ENCODE measurements at places on chromosomes 1 and 21. TPM values are rescaled to one million over a fixed set of nuclear protein-coding genes. Genes with fewer than 3 reads are reported as not detected.
A peak's percentile ranks its signal among the peaks of the same experiment; 100 is the strongest.

AK5 gene
- 4.4 TPM for total RNA-seq

DNA sequence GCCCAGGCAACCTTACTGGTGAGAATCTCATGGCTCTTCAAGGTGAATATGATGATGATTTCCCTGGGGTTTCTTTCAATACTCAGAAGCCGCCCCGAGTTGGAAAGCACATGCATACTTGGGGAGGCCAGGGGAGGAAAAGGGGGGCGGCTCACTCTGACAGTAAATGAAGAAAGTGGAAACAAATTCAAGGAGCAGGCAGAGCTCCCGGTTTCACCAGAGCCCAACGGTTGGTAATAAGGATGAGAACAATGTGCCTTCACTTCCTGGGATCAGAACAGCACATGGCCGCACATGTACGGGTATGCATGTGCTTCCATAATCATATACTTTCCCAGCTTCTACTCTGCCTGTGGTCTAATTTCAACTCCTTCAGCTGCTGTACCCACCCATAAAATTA is 3.8 kb upstream of the ARHGEF2 start:
- no peak for DNase-seq

DNA sequence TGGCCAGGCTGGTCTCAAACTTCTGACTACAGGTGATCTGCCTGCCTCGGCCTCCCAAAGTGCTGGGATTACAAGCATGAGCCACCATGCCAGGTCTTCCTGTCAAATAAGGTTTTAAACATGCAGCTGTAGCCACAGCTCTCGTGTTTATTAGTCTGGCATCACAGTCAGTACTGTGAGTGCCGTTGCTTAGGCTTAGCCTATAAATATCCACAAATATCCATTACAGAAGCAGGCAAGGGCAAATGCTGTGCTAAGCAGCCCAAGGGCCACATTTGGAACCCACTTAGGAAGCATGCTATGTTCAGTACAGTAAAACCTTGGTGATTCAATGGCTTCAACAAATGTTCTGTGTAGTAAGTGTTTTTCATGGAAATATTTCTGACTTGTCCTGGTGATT is 75.9 kb downstream of the KIF1B start:
- no peak for DNase-seq

- DNase-seq, result no peak
These were observed 32.5 kb downstream of the THAP3 start for GRCh38 chr1:6657138-6657537.

GRCh38 chr1:194568610-194569009 is 1382.2 kb upstream of the B3GALT2 start:
- no peak for DNase-seq

EVA1C gene
- total RNA-seq, result 8.9 TPM

DNA sequence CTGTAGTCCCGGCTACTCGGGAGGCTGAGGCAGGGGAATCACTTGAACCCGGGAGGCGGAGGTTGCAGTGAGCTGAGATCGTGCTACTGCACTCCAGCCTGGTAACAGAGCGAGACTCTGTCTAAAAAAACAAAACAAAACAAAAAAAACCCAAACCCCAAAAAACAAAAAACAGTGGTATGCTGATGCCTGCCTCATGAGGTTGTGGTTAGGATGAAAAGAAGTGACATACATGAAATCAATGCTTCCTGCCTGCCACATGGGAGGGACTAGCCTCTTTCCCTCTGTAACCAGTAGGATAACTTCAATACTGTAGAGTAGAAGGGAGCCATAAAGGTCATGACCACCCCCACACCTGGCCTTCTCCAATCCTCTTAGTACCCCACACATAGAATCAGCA is 55.2 kb downstream of the TENT5C start:
- peak; percentile 37 for DNase-seq

ADORA1 gene
- total RNA-seq, result not detected

DNA sequence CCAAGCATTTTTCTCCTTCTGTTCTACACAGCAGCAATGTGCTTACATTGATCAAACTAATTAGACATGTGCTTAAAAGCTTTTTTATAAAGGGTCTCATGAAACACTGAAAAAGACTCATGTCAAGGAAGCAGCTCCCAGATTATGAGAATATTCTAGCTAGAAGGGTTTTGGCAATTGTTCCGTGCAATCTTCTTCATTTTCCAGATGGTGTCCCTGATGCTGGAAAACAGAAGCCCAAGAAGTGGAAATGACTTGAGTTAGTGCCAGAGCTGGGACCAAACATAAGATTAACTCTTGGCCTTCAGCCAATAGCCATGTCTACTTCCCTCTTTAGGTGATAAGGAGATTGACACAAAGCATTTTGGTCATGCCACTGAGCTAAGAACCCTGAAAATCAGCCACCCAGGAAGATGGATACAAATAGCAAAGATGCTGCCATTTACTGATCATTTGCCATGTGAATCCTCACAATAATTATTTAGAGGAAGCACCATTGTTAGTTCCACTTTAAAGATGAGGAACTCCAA is 110.8 kb downstream of the MATN1 start:
- DNase-seq, result no peak

GRCh38 chr1:9129266-9130041 is 552 bp upstream of the GPR157 start:
- DNase-seq, result peak; percentile 91

PEAR1 gene
- 0.07 TPM for total RNA-seq

NBPF6 gene
- not detected for total RNA-seq

IFI44 gene
- total RNA-seq, result 77.5 TPM

GRCh38 chr1:210330279-210330866 is 1.7 kb downstream of the HHAT start:
- DNase-seq, result no peak

DMBX1 gene
- 0.37 TPM for total RNA-seq

TRIM63 gene
- 0.35 TPM for total RNA-seq

- DNase-seq, result no peak
These were observed 750 bp upstream of the PTGFRN start for GRCh38 chr1:116908820-116909511.

- DNase-seq, result no peak
These were observed 6.8 kb downstream of the YY1AP1 start for GRCh38 chr1:155681776-155682175.

GRCh38 chr1:248825573-248825908 is 174 bp downstream of the SH3BP5L start:
- DNase-seq, result no peak

DNA sequence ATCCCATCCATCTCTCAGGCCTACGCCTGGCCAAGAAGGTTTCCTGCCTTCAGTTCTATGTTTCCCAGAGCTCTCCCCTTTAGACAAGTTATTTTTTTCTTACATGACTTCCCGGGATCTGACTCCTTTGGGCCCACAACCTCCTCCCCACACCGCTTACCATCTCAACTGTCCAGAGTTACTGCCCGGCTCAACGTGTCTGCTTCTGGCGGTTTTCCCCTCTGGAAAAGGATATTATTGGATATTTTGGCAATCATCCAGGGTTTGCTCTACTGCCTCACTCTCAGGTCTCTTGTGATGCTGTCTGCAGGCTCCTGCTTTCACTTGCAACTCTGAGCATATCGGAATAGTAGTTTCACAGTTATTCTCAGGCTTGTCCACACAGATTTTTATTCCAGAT is 318.2 kb upstream of the CAMK1G start:
- DNase-seq, result no peak

TBX15 gene
- total RNA-seq, result 0.10 TPM

- no peak for DNase-seq
These were observed 885 bp downstream of the OR2T10 start for GRCh38 chr1:248596615-248597014.

- DNase-seq, result no peak
These were observed 39.1 kb upstream of the WASF2 start for GRCh38 chr1:27528818-27529703.

- no peak for DNase-seq
These were observed 55.7 kb downstream of the WNT9A start for GRCh38 chr1:227891955-227892488.

DNA sequence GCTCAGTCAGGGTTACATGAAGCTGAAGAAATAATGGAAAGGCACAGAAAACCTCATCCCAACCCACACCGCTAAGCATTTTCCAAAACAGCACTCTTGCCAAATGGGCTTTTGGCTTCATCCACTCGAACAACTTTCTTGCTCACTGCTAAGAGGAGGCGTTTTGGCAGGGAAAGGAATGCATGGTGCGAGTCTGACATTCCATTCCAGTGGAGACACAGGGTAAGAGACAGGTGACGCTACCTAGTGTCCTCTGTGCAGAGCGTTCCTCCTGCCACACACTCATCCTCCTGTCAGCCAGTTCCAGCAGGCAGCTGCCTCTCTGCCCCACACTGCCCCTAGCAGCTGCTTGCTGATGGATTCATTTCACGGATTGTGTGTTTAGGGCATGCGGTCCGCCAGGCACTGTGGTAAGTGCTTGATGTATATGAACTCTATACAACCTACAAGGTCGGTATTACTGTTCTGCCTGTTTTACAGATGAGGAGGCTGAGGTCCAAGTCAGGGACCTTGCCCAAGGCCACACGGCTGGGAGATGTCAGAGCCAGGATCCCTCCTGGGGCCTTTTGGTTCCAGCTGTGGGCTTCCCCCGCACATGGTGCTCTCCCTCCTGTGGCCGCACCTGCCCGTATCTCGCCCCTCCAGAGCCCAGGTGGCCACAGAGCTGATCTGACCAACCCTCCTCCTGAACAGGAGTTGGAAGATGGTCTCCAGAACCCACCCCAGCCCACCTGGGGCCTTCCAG is 25.7 kb upstream of the BACE2 start:
- no peak for DNase-seq

SPATA45 gene
- total RNA-seq, result not detected

KPRP gene
- total RNA-seq, result not detected

DNA sequence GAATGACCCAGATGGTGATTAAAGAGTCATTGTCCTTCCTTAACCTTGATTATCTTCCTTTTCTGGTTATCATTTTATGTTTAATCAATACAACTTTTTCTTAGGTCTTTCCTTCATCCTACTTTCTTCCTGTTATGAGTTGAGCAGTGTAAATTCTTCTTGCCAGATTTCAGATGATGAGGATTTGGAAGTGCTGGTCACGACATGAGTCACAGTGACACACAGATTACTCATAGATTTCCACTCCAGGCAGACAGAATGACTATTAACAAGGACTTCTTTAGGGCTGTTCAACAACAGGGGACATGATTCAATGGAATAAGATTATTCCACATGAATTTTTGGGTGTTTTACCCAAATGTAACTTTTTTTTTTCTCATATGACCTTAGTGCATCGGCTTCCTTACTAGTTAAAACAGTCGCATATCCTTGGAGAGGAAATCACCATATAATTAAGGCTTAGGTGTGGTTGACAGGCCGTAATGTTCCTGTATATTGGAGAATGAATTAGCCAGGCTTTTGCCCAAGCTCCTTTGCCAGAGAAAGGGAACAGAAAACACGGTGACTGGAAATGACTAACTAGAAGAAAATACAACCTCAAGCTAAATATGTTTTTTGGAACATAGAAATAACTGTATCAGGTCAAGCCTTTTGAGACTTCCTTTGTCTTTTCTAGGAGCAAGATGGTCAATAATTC is 44.2 kb downstream of the PRRX1 start:
- DNase-seq, result no peak

DNA sequence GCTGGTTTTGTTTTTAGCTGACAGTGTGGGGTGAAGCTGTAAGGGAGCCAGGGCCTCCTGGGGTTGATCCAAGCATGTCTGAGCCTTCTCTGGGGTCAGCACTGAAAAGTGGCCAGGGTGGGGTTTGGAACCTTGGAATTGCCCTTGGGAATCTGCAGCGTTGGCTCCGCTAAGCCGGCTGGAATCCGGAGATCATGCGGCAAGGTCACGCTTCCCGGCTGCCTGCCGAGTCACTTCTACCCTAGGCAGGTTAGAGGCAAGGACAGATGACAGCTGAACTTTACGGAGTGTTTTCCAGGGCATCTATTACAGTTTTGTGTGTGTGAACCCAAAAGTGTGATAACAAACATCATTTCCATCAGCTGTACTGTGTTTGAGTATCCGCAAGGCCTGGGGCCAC is 17.1 kb downstream of the ABCG1 start:
- DNase-seq, result no peak

- DNase-seq, result no peak
These were observed 4.7 kb downstream of the IGSF8 start for GRCh38 chr1:160093624-160094290.

HSD3B2 gene
- total RNA-seq, result not detected

DNA sequence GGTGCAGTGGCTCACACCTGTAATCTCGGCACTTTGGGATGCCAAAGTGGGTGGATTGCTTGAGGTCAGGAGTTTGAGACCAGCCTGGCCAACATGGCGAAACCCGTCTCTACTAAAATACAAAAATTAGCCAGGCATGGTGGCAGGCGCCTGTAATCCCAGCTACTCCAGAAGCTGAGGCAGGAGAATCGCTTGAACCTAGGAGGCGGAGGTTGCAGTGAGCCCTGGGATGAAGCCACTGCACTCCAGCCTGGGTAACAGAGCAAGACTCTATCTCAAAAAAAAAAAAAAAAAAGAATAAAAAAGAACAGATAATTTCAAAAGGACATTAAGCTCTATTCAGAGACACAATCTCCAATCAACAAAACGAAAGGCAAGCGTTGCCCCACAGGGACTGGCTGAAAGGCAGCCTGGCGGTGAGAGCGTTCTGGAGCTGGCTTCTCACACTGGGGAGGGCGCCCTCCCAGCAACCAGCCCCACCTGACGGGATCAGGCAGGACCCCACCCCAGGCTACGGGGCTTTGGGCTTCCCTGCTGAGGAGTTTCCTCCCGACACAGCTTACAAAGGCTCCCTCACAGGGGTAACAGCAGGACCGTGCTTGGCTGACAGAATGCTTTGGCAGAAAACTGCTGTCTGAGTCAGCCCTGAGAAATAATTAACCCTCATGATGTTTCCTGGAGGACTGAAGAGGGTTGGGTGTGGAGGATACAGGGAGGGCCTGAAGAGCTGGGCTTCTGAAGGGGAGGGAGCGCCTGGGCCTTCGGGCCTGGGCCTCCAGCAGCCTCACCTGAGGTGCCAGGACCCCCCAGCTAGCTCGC is 31.1 kb upstream of the SRP9 start:
- no peak for DNase-seq

CNKSR1 gene
- total RNA-seq, result 5.0 TPM

- DNase-seq, result no peak
These were observed 149.3 kb upstream of the C8B start for GRCh38 chr1:57115030-57115614.

DNA sequence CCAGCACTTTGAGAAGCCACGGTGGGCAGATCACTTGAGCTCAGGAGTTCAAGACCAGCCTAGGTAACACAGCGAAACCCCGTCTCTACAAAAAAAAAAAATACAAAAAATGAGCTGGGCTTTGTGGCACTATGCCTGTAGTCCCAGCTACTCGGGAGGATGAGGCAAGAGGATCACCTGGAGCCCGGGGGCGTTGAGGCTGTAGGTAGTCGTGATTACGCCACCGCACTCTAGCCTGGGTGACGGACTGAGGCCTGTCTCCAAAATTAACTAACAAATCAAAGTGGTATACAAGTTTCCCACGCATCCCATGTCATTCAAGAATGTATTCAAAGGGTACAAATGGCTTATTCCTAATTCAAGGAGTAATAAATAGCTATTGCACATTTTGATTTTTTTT is 2.4 kb downstream of the AUNIP start:
- DNase-seq, result no peak

DNA sequence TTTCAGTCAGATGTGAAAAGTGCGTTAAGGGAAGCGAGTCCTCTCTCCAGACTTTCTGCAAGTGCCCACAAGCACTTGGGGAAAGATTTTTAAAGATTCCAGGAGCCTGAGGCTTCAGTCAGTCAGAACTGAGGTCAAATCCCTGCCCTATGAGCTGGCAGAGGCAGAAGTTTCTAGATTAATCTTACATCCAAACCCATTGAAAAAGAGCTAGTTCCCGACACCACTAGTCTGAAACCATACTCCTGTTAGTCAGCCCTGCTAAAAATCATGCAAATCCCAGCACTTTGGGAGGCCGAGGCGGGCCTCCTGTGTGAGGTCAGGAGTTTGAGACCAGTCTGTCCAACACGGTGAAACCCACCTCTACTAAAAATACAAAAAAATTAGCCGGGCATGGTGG is 21.0 kb downstream of the RSPH1 start:
- no peak for DNase-seq
